Left ventricle myocardium inferior (tissue), 1 donor: ENCODE measurements at places on chromosomes 11 and 22. TPM values are rescaled to one million over a fixed set of nuclear protein-coding genes. Genes with fewer than 3 reads are reported as not detected.

OR51V1 gene
- total RNA-seq = not detected

DEFB131B gene
- not detected for total RNA-seq

F2 gene
- not detected for total RNA-seq

OR5A1 gene
- total RNA-seq = not detected

RELT gene
- 1.6 TPM for total RNA-seq

BTG4 gene
- not detected for total RNA-seq

SCN3B gene
- total RNA-seq = 1.9 TPM

SULT4A1 gene
- 0.08 TPM for total RNA-seq

UBQLN3 gene
- 0.14 TPM for total RNA-seq

MS4A10 gene
- not detected for total RNA-seq

MPZL2 gene
- 13.4 TPM for total RNA-seq

SNAP29 gene
- 25.8 TPM for total RNA-seq

MAPK8IP2 gene
- total RNA-seq = 0.33 TPM

HMOX1 gene
- total RNA-seq = 4.8 TPM

GP1BB gene
- not detected for total RNA-seq

C11orf21 gene
- 36.0 TPM for total RNA-seq

RASD2 gene
- 5.0 TPM for total RNA-seq

NRIP3 gene
- 1.9 TPM for total RNA-seq

ST14 gene
- 1.0 TPM for total RNA-seq
